ENCODE measurements at places on chromosomes 16 and 17.

DNA sequence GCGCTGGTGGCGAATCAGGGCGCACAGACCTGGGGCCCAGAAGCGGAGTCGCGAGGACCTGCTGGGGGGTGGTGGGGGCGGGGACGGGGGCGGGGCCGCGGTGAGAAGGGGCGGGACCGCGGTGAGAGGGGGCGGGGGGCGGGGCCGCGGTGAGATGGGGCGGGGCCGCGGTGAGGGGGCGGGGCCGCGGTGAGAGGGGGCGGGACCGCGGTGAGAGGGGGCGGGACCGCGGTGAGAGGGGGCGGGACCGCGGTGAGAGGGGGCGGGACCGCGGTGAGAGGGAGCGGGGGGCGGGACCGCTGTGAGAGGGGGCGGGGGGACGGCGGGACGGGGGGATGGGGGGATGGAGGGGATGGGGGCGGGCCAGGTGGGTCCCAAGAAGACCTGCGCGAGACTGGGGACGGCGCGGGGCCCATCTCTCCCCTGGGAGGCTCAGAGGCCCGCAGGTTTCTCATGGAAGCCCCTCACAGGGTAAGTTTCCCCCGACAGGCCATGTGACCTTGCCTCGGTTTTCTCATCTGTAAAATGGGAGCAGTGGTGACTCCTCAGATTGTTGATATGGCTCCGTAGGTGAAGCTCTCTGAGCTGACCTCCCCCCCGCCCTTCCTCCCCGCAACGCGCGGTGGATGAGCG, 28.6 kb upstream of the DBNDD1 start:
- DNase-seq: no peak

DNA sequence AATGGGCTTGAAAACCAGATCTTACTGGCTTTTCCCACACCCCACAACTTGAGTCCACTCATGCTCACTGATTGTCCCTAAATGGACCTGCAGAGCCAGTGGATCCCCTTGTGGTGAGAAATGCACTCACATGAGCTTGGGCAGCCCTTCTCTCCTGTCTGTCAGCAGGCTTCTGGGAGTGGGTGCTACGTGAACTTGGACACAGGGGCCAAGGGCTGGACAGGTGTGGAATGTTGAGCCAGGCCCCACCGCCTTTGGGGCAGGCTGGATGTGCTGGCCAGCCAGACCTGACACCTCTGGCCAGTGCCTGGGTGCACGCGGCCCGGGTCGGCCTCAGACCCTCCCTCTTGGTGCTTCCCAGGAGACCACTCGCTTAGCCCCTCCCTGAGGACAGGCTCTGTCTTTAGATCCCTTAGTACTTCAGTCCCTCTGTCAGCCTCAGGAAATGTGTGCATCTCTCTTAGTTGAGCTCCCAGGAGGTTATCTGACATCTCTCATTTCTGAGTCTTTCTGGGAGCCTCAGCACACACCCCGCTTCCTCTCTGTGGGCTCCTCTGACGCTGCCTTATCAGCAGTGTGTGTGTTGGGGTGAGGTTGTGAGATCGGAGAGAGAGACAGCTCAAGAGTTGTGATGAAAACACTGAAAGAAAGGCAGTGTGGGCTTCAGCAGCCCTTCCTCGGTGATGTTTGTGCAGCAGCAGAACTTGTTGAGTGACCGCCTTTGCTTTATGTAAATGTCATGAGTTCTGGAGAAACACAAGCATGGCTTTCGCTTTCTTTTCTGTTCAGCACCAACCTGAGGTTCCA, 117.0 kb downstream of the RAB11FIP4 start:
- DNase-seq: peak; percentile 57

GRCh38 chr17:47829870-47830269, 1.5 kb downstream of the MRPL10 start:
- peak; percentile 25 for DNase-seq

DNA sequence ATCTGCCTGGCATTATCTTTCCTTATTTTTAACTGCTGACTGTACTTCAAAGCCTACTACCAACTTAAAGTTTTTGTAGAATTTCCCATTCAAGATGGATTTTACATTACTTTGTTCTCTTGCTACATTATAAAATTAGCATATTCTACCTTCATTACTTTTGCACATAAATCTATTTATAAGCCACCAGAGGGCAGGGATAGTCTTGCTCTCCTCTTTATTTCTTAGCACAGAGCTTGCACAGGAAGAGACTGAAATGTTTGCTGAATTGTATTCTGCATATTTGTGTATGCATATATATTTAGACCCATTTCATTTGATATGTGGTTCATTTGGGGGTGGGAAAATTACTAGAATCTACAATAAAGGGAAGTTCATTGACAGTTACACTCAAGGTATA, 108.0 kb downstream of the SKAP1 start:
- DNase-seq: no peak

- DNase-seq: no peak
These were observed 69.3 kb downstream of the STXBP4 start for GRCh38 chr17:55037828-55038227.

- peak; percentile 42 for DNase-seq
These were observed 1.1 kb downstream of the ABAT start for GRCh38 chr16:8675183-8676159.

GRCh38 chr16:53915452-53916160, 211.7 kb downstream of the FTO start:
- no peak for DNase-seq

GRCh38 chr16:54774768-54775167, 155.9 kb upstream of the IRX5 start:
- no peak for DNase-seq

GRCh38 chr17:56521414-56522141, 71.9 kb upstream of the NOG start:
- DNase-seq: no peak

DNA sequence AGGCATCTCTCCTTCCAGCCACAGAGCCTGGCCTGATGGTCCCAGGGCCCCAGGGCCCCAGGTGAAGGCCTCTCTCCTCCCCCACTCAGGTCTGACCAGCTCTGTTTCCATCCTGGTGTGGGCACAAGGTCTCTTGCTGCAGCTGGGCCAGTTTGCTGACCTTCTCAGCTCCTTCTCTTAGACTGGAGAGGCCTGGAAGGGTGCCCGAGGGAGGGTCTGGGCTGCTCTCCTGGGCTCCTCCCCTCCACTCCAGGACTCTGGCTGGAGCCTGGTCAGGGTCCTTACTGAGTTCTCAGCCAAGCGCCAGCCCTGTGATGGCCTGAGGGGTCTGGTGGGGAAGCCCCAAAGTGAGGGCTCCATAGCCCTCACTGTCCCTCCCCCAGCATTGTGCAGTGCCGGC, 12.4 kb downstream of the SOCS3 start:
- no peak for DNase-seq

DNA sequence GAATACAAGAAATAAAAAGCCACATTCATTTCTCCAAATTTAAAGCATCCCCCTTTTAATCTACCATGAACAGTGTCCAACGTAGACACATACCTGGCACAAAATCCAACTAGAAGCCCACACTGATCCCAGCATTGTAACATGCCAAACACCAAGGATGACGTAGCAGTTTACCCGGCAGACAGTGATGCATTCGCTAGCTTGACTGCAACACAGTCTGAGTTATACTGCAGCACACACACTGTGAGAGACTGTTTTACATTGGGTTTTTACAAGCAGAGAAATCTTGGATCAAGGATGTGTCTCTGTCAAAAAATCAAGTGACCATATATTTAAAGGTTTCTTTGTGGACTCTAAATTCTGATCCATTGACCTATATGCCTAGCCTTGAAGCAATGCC, 74.5 kb upstream of the C17orf78 start:
- no peak for DNase-seq

- no peak for DNase-seq
These were observed 28.5 kb downstream of the SMIM36 start for GRCh38 chr17:55482591-55483389.

DNA sequence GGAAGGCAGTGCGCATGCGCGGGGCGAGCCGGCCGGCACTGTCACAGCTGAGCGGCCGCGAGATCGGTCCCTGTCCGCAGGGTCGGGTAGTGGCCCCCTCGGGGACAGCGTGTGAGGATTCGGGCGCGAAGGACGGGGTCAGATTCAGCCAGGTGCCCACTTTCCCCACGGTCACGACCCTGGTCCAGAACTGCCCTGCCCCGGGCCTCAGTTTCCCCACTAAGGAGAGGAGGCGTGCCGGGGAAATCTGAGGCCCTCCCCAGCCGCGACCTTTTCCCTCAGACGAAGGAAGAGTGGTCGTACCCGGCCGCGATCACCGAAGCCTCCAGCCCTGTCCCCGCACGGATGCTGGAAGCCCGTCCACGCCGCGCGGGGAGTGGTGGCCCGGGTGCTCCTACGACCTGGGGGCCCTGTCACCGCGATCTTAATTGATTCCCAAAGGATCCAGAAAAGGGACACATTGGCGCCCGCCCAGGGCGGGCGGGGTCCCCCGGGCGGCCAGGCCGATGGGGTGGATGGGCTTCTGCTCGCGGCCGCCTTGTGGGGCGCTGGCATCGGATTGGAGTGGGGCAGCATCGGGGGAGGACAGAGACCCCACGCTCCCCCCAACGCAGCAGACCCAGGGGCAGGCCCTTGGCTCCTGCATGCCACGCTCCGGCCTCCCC, 57.7 kb downstream of the SRL start:
- no peak for DNase-seq

DNA sequence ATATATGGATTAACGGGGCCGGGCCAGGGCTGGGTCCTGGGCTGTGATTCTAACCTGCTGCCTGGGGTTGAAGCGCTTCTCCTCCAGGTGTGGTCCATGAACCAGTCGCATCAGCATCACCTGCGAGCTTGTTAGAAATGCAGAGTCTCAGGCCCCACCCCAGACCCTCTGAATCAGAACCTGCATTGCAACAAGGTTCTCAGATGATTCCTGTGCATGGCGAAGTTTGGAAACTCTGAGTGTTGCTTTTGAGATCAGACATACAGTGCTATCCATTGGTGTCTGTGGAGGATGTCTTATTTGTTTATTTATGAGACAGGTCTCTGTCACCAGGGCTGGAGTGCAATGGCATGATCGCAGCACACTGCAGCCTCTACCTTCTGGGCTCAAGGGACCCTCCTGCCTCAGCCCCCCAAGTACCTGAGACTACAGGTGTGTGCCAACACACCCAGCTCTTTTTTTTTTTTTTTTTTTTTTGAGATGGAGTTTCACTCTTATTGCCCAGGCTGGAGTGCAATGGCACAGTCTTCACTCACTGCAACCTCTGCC, 99.8 kb downstream of the PITPNC1 start:
- DNase-seq: no peak

- DNase-seq: no peak
These were observed 12.8 kb upstream of the SLC38A8 start for GRCh38 chr16:84055366-84055765.

GRCh38 chr16:75099738-75100602, 16.6 kb downstream of the LDHD start:
- DNase-seq: no peak

DNA sequence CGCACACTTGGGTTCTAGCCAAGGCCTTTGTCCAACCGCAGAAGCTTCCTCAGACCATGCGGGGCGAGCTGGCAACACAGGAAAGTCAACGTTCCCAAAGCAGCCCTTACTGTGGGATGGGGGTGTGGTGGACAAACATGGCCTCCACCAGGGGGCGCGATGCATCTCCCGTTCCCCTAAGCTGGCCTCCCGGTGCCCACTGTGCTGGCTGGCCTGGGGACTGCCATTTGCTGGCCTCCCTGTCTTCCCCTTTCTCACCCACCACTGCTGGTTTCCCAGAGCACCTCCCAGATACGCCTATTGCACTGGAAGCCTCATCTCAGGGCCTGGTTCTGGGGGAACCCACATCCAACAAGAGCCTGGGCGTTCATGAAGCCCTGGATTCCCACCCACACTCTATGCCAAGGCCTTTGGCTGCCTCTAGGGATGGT, 145.3 kb downstream of the IRF8 start:
- peak; percentile 32 for DNase-seq

DNA sequence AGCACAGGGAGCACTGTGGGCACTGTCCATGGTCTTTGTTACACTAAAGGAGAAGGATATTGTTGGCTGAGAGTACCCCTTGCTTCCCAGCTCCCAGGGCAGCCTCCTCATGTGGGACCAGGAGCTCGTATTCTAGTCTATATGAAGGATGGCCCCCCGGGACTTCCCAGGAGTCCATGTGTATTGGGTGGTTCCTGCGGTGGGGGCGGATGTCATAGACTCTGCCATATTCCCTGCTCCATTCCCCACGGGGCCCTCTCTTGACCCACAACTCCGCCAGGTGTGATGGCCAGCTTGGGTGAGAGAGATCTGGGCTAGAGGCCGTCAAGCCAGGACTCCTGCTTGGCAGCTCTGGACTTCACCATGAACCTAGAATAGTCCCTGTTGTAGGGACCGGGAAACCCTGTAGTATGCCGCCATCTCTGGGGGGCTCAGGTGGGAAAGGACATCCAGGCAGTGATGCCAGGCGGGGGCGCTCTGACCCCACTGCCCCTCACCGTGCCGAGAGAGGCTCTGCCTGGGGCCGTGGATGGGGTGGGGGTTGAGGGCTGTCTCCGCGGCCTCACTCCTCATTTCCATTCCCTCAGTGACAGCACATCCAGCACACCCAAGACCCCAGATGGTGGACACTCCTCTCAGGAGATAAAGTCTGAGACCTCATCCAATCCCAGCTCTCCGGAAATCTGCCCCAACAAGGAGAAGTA, 37.8 kb downstream of the OR1D5 start:
- DNase-seq: no peak

GRCh38 chr16:24718967-24719521, 10.4 kb upstream of the TNRC6A start:
- DNase-seq: no peak

DNA sequence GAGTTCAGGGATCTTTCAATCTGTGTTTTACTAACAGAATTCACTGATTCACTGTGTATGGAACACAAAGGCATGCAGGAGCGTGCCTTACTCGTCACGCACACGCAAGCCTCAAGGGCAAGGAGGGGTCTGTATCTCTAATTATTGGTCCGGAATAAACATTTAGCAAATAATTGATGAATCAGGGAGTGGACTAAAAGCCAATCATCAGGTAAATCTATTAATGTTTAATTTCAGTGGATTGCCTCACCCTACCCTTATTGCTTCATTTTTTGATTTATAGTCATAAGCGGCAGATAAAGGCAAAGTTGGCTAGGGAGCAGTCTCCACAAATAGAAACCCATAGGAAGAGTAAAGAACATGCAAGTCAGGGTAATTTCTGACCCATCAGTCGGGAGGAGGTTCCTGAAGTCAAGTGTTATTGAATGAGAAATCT, 7.4 kb upstream of the HSD17B2 start:
- DNase-seq: no peak

- no peak for DNase-seq
These were observed 80.8 kb downstream of the GAS7 start for GRCh38 chr17:10117581-10118001.

All from activated CD4-positive, alpha-beta T cell treated with anti-CD3 and anti-CD28 coated beads, Interleukin-2, amount 50 U/mL, for 1 hour (primary cell).